ENCODE measurements at places on chromosomes 13 and 19.

DNA sequence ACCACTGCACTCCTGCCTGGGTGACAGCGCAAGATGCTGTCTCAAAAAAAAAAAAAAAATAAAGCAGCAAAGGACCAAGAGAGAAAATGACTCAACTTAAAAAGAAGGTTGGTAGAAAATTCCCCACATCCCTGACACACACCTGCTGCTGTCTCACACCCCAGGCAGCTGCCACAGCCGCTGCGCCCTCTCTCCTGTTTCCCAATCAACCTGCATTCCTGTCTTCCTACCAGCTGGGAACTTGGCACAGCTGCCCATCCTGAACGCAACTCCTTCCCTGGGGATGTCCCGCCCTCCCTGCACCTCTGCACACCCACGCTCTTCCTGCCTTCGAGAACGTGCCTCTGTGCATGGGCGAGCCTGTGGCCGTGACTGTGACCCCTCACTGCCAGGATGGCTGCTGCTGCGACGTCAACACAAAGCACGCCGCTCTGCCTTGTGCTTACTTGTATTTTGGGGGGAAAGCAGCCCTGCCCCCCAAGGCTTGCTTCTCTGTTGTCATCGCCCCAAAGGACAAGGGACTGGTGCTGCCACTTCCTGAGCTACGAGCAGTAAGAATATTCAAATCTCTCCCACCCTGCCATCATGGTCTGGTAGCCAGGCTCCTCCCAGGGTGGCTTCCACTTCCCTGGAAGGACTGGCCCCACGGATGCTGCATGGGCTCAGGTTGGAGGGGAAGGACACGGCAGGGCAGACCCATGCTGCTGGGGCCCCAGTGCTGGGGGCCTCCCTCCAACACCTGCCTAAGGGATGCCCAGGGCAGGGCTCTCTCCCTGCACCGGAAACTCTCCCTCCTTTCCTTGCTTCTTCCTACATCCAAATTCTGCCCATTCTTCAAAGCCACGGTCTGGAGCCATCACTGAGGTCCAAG, 20.7 kb downstream of the SH3GL1 start:
- peak; percentile 63 for DNase-seq

DNA sequence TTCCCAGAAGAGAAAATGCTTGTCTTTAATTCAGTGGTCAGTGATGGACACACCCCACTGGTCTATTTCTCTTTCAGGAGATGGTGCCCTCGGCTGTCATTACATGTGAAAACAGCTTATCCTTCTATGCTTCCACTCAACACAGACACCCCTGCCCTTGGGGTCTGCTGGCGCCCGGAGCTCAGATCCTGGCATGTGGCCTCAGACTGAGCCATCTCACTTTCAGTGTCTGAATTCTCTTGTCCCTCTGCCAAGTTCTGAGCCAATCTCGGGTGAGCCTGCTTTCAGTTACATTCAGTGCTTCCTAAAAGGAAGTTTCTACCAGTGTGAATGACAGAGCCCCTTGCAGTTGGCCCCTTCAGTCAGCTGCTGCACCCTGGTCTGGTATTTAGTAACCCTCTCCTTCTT, 293.6 kb downstream of the DNAJC15 start:
- DNase-seq: no peak

DNA sequence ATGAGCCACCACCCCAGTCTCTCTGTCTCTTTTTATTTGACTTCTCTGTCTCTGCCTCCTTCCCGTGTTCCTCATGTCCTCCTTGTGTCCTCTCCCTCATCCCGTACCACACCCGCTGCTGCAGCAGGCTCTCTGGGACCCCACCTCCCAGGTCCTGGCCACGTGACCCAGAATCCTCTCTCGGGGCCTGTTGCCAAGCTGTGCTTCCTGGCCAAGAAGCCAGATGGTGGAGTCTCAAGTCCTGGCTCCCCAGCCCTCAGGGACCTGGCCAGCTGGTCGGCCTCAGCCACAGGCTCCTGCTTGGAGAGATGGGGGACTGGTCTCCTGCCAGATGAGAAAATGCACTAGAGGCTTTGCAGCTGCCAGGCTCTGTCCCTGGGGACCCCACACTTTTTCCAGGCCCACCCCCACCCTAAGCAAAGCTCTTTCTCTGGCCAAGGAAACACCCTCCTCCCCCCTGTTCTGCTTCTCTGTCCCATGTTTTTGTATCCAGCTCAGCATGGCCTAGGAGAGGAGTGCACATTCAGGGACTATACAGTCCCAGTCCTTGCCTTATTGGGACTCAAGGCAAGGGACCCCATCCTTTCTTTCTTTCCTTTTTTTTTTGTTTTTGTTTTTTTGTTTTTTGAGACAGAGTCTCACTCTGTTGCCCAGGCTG, 34.3 kb upstream of the SHKBP1 start:
- DNase-seq: no peak

GRCh38 chr19:1068009-1069001, 1.3 kb downstream of the ARHGAP45 start:
- DNase-seq: no peak

- DNase-seq: no peak
These were observed 977.5 kb upstream of the SPRY2 start for GRCh38 chr13:81318231-81319019.

- DNase-seq: peak; percentile 84
These were observed 51.8 kb upstream of the GPI start for GRCh38 chr19:34313188-34313587.

DNA sequence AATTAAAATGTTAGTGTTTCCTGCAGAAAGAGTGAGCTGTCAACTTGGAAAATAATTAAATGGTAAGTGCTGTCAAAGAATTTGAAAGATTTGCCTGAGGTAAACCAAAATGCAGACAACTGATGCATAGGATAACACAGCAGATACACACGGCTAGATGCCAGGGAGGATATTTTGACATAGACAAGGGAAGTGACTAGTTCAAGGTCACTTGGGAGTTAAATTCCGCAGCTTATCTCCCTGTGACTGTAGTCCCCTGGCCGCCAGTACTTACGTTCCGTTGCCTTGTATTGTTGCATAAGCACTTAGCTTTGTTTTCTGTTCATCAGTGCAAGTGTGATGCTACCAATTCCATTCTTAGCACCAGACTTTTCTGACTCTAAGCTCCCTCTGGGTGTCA, 247.3 kb upstream of the MAB21L1 start:
- peak; percentile 66 for DNase-seq

DNA sequence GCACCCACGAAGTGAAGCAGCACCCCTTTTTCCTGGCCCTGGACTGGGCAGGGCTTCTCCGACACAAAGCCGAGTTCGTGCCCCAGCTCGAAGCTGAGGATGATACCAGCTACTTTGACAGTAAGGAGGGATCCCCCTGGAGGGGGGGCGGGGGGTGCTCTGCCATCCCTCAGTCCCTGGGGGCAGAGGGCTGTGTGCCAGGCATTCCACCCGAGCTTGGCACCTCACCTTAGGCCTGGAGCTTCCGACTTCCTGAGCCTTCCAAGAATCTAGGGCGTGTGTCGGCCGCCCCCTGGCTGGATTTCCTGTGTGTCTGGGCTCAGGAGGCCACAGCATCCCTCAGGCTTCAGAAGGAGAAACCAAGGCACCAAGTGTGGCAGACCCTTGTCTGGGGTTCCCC, 15.7 kb upstream of the PIK3R2 start:
- DNase-seq: no peak

DNA sequence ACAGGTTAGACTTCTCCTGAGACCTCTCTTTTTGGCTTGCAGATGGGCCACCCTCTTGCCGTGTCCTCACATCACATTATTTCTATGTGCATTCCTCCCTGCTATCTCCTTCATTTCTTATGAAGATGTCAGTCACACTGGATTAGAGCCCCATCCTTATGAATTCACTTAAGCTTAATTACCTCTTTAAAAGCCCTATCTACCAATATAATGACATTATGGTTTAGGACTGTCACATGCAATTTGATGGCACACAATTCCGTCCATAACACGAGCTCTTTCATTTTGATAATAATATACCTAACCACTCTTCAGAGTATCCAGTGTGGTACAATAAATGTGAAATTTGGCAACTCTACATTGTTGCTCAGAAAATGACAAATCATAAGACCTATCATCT, 1037.3 kb downstream of the DIAPH3 start:
- no peak for DNase-seq

DNA sequence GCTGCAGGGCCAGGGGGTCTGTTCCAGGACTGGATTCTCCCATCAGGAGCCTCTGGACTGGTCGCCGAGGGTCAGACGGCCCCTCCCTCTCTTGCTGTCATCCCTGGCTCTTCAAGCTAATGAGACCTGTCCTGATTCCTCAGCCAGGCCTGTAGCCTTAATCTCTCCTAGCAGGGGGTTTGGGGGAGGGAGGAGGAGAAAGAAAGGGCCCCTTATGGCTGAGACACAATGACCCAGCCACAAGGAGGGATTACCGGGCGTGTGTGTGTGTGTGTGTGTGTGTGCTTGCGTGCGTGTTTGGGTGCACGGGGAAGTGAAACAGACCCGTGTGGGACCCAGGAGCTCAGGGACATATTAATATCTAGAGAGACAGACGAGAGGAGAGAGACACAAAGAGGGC, 1.9 kb upstream of the CRX start:
- DNase-seq: peak; percentile 55

DNA sequence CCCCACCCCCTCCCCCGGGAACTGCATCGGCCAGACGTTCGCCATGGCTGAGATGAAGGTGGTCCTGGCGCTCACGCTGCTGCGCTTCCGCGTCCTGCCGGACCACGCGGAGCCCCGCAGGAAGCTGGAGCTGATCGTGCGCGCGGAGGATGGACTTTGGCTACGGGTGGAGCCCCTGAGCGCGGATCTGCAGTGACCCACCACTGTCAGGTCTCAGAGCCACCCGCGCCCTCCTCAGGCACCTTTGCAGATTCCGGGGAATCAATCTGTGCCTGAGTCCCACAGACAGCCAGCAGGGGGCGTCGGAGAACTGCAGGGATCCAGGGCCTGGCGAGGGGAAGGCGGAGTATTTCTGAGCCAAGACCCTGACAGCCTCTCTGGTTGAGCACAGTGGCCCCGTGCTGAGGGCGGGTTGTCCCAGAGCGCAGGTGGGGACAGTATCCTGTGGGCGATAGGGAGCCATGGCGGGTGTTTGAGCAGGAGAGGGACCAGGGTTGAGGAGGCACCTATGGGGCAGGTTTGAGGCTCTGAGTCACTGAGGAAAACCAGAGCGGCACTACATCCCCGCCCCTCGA, 30.4 kb upstream of the CYP4F8 start:
- DNase-seq: peak; percentile 68

DNA sequence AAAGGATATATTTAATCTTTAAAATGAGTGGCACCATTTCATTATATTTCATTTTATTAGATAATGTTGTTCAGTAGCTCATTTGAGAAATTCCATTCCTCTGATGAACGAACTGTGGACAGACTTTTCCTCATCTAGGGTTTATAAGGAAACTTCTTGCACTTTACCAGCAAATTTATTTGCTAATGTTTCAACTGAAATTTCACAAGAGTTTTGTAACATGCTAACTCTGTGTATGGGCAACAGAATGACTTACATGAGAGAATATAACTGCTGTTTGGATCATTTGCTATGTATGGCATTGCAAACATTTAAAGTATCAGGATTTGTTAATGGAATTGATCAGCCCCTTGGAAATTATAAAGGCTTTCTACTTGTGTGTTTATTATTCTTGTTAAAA, 3.7 kb upstream of the IRS2 start:
- DNase-seq: peak; percentile 45

- peak; percentile 94 for DNase-seq
These were observed at the start of gene TRIP10 for GRCh38 chr19:6739390-6739882. Gene TRIP10 (plus strand): TSS chr19:6739680. CDS start chr19:6739762, 82 bp downstream.

GRCh38 chr19:35641515-35642151, at the start of gene ETV2:
Gene ETV2 (plus strand): TSS chr19:35641745. CDS start chr19:35642461, 716 bp downstream.
- peak; percentile 77 for DNase-seq

DNA sequence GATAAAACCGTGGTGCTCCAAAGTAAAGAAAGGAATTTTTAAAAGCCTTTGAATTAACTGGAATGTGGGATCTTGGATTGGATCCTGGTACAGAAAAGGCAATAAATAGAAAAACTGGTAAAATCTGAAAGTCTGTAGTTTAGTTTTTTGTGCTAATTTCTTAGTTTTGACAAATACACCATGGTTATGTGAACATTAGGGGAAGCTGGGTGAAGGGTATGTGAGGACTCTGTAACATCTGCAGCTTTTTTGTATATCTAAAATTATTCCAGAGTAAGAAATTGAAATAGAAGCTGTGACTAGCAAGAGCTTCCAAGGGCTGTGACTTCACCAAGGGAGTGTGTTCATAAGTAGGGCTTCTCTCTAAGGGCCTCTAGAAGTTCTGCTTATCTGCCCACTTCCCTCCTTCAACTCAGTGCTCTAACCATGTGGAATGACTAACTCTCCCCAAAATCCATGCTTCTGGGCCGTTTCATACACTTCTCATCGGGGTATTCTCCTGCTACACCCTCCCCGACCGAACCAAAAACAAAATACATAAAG, 26.5 kb downstream of the ARHGAP35 start:
- no peak for DNase-seq

GRCh38 chr19:48719263-48720171, at the start of gene MAMSTR:
Gene MAMSTR (minus strand): TSS chr19:48719725. CDS start chr19:48719031, 694 bp downstream.
- DNase-seq: no peak

GRCh38 chr19:10230173-10230860, 814 bp downstream of the S1PR2 start:
- peak; percentile 76 for DNase-seq

DNA sequence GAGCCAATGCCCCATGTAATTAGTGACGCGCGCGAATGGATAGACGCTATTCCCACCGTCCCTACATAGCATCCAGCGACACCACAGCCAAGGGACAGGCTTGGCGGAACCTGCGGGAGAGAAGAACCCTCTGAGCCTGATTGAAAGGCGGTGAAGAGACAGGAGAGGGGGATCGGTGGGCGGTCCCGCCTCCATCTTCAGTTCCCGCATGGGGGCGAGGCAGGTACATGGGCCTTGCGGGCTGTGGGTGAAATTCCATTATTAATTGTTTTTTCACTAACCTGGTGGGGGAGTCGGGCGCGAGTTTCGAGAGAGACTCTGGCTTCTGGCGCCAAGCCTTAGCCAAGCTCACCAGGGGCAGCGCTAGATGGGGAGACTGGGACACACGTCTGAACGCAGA, 8.4 kb upstream of the TEX101 start:
- DNase-seq: no peak

- DNase-seq: no peak
These were observed 3.1 kb upstream of the PTPRH start for GRCh38 chr19:55212447-55212846.

GRCh38 chr13:97429681-97430081, 4.3 kb upstream of the RAP2A start:
- no peak for DNase-seq

DNA sequence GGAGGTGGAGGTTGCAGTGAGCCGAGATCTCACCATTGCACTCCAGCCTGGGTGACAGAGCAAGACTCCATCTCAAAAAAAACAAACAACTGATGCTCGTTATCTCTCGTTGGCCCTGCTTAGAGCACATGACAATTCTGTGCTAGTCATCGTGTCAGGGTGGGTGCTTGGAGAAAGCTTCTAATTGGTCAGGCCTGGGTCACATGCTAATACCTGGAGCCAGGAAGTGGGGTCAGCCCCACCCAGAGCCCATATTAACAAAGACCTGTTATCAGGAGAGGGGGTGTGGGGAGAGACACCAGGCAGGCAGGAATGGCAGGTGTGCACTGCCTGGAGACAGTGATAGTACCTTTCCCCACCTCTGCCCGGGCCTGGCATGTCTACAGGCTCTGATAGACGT, 84.9 kb downstream of the DPF1 start:
- no peak for DNase-seq

Measured in cardiac muscle cell (in vitro differentiated cells and primary cell).